ENCODE measurements at places on chromosomes 5 and 9. TPM values are rescaled to one million over a fixed set of nuclear protein-coding genes. Genes with fewer than 3 reads are reported as not detected.

Gene CDC20B
- total RNA-seq: 0.08 TPM

Gene TRPM6
- 1.4 TPM for total RNA-seq

Gene GDF9
- total RNA-seq: not detected

Gene GFPT2
- 62.8 TPM for total RNA-seq

Gene SAXO1
- total RNA-seq: not detected

Gene PRR16
- total RNA-seq: not detected

Gene IFNB1
- total RNA-seq: not detected

Gene TMEM252
- total RNA-seq: not detected
